Anterior cingulate cortex (tissue), 58 donors: ENCODE measurements at places on chromosomes 13 and 19.

GRCh38 chr13:101965096-101965495, 436.8 kb downstream of the FGF14 start:
- DNase-seq = no peak

- no peak for DNase-seq
These were observed 687.1 kb downstream of the PCDH17 start for GRCh38 chr13:58318495-58319167.

DNA sequence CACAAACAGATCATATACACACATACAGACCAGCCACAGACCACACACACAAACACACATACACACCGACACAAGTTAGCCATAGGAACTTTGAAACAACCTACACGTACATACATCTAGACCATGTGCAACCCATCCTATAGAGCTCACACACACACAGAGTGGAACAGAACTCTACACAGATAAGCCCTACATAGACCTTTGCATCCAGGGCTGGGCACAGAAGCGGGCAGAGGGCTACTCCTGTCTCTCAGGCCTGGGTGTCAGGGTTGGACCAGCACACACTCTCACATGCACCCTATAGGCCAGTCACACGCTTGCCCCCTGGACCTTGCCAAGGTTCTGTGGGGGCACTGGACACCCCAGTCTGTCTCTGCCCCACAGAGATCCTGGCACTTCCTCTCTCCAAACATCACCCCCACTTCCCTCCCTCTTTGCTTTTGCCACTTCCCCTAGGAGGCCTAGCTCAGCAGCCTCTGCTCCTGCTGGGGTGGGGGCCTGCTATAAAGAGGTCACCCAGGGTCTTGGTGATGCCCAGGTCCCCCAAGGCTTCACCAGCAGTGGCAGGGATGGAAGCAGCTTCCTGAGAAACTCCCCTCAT, 5.8 kb upstream of the JUNB start:
- DNase-seq = peak; percentile 18

DNA sequence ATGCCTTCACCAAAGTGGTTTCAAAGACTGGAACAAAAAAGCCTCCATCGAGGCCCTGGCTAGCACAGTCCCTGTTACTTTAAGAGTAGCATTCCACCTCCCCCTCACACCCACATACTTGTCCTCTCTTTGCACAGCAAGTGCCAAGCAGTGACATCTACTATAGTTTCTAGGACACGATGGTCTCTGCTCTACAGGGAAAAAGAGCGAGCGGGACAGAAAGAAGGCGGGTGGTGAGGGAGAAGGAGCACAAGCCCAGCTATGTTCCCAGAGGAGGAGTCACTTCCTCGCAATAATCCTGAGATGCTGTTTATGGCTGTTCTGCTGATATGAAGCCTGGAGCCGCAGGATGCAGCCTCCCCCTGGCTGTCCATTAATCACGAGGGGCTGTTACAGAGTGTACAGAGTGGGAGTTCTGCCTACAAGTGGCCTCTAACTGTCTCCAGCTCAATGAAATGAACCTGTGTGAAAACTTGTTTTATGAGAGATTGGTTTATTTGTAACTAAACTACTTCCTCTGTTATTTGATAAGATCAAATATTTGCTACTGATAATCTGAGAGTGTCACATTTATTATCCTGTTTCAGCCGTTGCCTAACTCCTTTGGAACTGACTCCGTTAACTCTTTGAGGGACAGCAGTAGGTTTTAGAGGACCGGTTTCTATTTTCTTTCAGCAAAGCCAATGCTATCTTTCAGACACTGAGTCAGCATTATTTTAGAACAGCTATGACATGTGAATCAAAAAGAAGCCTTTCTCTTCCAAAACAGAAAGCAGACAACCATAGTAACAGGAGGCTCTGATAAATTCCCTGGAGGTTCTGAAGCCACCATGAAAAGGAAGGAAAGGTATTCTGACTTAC, 208.0 kb downstream of the SPRY2 start:
- peak; percentile 50 for DNase-seq

DNA sequence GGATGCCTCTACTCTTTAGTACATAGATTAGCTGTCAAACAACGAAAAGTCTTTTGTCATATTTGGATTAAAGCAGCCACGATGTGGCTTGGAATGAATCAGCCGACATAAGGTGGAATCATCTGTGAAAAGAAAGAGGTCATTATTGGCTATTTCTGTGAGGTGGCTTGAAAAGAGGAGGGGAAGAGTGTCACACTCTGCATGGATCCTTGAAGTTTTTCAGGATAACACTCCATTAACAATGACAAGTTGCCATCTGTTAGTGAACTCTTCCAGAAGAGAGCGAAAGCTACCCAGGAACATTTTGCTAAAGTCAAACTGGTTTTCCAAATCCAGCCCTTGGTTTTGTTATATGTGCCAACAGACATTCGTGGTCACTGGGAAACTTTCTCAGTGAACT, 1604.8 kb downstream of the OLFM4 start:
- DNase-seq = no peak

DNA sequence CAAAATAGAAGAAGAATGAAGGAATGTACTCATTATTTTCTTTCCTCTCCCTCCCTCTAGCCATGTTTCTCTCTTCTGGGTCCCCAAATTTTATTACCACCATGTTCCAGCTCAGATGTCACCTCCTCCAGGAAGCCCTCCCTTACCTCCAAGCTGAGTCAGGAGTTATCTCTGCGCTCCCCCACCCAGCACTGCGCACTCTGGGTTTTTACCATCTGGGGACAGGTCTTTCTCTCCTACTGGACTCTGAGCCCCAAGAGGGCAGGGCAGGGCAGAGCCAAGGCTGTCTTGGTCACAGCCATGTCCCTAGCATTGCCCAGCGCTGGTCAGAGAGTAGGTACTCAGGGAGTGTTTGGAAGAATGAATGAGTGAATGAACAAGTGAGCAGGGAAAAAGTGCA, 2.9 kb downstream of the GNG8 start:
- no peak for DNase-seq

DNA sequence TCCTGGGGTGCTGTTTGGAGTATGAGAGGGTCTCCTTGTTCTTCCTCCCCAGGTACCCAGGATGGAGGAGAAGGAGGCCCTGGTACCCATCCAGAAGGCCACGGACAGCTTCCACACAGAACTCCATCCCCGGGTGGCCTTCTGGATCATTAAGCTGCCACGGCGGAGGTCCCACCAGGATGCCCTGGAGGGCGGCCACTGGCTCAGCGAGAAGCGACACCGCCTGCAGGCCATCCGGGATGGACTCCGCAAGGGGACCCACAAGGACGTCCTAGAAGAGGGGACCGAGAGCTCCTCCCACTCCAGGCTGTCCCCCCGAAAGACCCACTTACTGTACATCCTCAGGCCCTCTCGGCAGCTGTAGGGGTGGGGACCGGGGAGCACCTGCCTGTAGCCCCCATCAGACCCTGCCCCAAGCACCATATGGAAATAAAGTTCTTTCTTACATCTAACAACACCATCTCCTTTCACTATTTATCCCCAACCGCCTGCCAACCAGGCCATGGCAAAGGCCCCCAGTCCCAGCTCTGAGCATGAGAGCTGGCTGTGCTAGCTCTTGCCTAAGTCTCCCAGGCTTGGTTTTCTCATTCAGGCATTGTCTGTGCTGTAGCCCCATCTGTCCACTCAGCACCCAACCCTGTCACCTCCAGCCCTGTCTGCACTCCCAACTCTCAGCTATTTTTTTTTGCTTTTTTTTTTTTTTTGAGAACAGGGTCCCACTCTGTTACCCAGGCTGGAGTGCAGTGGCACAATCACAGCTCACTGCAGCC, 11.2 kb downstream of the DKKL1 start:
- DNase-seq = no peak
